CD4-positive, alpha-beta memory T cell (primary cell): ENCODE measurements at places on chromosomes 1 and 21.

DNA sequence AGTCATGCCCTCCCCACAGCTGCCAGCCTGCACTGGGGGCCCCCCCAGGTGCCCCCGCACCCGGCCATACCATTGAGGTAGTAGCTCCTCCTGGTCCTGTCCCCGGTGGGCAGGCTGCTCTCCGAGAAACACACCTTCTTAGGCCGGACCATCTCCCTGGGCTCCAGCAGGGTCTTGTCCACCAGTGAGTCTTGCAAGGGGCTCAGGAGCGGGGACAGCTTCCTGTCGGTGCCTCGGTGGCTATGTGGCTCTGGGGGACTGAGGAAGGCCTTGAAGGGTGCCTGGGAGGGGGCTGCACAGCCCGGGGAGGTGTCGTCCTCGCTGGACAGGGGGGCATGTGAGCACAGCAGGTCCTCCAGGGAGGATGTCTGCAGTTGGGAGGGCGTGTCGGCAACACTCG lies 12.9 kb upstream of the FTCD start:
- DNase-seq = no peak

DNA sequence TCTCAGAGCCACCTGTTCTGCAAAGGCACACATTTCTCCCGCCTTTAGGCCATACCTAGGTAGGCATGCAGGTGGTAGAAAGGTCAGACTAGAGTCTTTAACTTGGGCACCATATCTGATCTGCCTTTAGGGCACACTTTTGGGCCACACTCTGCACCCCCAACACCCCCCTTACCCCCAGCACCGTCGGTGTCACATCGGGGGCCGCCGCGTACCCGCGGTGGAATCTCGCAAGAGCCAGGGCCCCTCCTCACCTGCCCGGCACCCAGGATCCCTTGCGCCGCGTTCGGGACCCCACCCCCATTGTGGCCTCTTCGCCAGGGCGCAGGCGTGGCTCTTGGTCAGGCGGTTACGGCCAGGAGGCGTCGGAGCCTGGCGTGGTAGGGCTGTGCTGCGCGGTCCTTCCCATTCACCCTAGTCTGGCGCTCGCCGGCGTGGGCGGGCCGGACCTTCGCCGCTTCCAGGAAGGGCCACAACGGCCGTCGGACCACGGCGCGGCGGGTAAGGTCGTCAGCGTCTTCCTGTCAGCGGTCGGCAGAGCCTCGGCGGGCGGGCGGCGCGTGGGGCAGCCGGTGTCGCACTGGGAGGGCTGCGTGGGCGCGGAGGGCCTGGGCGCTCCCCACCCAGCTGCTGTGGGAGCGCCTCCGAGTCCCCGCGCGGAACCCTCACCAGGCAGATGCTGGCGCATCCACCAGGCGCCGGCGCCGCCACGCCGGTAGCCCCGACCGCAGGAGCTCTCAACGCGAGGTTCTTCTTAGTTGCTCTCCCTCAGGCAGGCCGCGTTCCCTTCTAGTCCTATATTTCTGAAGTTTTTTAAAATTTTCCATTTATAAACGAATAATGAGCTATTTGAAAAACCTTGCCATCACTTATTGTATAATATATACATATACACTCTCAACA lies at the start of gene DNAH14:
TSS of gene DNAH14 (plus strand) at position 341 of the 903 bp plus-strand sequence. CDS start 23,028 bp downstream, outside the sequence.
- no peak for DNase-seq

DNA sequence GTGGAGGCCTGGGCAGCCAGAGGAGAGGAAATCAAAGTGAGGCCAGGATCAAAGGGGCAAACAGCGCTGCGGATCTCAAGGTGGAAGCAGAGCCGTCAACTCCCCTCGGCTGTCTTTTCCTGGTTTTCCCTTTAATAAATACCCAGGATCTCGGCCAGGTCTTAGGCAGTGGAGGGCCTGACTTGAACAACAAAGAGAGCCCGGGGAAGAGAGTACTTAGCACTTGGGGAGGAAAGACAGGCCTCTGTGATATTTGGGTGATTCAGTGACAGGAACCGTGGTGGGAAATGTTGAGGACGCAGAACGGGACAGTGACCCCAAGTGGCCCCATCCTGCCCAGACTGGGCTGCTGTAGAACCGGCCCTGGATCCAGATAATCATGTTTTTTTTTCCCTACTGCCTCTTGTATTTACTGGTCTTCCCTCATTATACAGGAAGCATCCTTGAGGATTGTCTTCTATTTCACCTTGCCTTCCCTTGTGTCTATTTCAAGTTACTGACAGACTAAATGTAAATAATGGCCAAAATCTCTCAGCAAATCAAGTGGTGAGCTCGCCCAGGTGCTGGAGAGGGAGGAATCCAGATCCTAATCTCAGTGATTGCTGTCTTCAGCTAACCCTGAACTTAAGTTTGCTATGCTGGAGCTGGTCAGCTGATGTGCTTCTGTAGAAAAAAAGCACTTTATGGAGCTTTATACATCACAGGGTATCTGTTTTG lies 2.8 kb upstream of the MIXL1 start:
- DNase-seq = no peak

DNA sequence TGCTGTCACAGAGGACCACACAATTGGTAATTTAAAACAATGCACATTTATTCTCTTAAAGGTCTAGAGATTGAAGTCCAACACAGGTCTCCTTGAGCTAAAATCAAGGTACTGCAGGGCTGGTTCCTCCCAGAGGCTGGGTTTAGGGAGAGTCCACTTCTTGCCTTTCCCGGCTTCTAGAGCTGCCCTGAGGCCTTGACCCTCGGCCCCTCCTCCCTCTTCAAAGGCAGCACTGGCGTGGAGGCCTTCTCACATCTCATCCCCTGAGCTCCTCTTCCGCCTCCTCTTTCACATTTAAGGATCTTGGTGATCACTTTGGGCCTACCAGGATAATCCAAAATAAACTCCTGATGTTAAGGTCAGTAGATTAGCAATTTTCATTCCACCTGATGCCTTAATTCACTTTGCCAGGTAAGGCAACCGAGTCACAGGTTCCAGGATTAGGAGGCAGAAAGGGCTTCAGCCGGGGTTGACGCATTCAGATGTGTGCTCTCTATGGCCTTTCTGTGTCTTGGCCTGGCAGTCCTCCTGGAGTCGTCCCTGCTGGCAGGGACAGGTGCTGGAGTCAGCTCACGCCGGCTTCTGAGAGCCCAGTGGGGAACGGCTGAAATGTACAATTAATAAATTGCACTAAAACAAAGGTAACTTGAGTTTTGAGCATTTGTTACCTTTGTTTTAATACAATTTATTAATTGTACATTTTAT lies 61.2 kb upstream of the ABCG1 start:
- DNase-seq = no peak

DNA sequence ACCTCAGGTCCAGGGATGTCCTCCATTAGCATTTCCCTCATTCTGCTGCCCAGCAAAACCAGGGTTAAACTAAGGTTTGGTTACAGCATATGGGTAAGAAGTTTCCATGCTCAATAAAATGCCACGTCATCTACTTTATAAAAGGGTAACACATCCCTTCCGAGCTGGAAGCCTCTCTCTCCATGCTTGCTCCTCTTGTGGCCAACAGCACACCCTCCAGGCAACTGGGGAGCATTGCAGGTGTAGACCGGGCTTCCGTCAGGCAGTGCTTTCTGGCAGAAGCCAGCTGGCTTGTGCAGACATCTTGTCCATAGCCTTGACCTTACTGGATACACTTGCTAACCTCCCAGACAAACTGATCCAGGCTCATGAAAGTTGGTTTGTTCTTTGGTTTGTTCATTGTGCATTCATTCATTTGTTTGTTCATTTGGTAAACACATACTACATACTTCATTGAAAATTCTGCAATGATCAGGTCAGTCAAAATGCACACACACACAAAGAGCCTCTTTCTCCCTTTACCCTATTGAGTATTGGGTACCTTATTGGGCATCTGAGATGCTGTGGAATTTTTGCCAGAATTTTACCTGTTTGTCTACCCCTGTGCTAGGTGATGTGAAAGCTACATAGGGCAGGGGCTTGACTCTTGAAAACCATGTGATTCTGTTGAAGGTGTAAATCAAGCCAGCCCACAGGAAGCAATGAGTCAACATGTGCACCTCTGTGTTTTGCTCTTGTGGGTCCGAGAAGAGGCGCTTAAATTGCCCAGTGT lies 422.8 kb downstream of the CAMTA1 start:
- DNase-seq = no peak

DNA sequence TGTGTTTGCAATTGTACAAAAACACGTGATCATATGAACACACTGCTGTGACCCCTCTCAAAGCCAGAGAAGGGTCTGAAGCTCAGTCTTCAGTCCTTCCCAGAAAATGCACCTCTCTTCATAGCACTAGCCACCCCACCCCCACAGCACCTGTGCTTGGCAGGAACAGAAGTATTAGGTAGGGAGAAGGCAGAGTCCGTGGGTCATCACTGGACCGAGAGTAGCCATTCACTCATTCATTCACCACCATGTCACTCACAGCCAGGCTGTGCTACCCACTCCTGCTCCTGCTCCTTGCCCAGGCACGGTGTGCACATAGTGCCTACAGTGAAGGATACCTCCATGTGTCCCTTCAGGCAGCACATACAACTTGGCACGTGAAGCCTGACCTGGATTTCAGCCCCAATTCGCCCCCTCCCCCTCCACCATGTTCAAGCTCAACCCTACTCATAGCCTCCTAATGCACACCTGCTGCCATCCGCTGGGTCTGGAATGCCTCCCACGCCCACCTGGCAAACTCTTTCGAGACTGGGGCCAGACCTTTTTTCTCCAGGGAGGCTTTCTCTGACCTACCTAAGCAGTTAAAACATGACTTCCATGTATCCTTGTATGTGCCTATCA lies 81.9 kb upstream of the GALNT2 start:
- no peak for DNase-seq

GRCh38 chr1:240515505-240515904 lies 96.5 kb downstream of the GREM2 start:
- DNase-seq = no peak

- peak; percentile 78 for DNase-seq
Measured at GRCh38 chr1:61741711-61742619, at the start of gene PATJ. Gene PATJ (plus strand): TSS chr1:61742480. CDS start chr1:61762893, 20,413 bp downstream.

DNA sequence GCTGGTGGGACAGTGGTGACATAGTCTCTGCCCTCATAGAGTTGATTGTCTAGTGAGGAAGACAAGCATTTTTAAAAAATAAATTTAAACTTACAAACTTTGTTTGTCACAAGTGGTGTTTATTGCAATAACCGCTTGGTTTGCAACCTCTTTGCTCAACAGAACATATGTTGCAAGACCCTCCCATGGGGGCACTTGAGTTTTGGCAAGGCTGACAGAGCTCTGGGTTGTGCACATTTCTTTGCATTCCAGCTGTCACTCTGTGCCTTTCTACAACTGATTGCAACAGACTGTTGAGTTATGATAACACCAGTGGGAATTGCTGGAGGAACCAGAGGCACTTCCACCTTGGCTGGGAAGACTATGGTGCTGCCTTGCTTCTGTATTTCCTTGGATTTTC lies 58.4 kb downstream of the LAMC2 start:
- DNase-seq = no peak

DNA sequence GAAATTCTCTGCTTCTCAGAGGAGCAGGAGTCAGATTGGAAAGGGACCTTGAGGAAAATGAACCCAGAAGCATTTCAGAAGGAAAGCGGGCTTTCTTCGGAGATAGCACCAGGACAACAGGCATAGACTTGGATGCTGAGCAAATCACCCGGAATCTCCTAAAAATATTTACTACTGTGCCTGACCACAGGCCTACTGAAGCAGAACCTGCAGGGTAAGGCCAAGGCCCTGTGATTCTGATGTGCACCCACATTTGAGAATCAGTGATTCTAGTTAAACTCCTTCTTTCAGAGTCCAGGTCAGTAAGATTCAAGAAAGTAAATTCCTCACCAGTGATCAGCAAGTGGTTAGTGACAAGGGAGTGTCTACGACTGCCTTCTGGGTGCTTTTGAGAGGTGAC lies 307.3 kb upstream of the DUSP10 start:
- DNase-seq = no peak

DNA sequence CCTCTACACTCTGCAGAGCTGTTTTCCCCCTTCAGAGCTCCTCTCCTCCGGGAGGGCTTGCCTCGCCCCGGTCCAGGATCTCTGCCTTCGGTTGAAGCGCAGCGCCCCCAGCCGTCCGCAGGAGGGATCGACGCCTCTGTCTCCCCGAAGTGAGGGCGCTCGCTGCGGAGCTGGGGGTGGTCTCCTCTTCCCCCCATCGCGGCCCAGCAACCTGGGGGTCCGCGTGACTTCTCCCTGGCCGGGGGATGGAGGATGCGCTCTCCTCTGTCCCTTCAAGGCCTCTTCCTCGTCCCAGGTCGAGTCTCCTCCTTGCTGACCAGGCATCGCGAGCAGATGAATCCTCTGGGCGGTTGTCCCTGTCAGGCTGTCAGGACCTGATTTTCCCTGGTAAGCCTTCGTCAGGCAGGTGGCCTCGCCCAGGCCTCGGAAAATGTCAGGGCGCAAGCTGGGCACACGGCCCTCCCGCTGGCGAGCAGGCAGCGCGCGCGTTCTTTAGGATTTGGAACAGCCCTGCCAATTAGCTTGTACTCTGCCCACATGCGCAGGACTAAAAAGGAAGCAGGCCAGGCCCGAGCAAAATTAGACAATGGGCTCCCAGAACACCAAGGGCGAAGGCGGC lies 90.5 kb downstream of the EDEM3 start:
- no peak for DNase-seq

- DNase-seq = peak; percentile 72
Measured at GRCh38 chr1:11838349-11839272, 9.0 kb downstream of the NPPA start.

GRCh38 chr1:19483261-19483660 lies 2.1 kb downstream of the CAPZB start:
- peak; percentile 64 for DNase-seq

GRCh38 chr1:192766876-192767275 lies 42.0 kb upstream of the RGS2 start:
- no peak for DNase-seq
